ENCODE measurements at places on chromosomes 16 and 17. TPM values are rescaled to one million over a fixed set of nuclear protein-coding genes. Genes with fewer than 3 reads are reported as not detected.
A peak's percentile ranks its signal among the peaks of the same experiment; 100 is the strongest.

- no peak for DNase-seq
- no peaks in the 10 kb centered on the region for H3K36me3 ChIP-seq
- H3K4me1 ChIP-seq = peaks cover 14% of the 10 kb centered on the region
- no peak overlapping the region for H3K27ac ChIP-seq
Observed at GRCh38 chr17:66432996-66433551, 130.7 kb downstream of the PRKCA start.

DNA sequence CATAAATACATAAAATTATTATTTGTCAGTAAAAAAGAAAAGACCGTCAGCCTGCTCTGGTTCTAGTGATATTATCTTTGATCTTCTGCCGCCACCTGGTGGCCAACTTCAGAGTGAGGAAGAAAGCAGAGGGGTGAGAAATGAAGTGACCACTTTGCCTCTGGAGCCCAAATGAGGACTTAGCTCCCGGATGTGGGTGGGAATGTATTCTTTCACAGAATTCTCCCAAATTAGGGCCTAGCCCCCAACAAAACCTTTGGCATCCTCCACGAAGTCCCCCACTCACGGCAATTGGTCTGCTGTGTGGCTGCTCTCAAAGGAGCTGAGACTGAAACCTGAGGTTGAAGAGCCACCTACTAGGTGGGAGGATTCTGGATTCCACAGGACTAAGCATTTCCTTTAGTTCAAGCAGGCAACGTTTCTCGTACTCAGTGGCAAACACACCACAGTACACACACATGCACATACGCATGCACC lies 4.9 kb upstream of the ZNF267 start:
- peaks cover 14% of the 10 kb centered on the region for H3K36me3 ChIP-seq
- no peak overlapping the region for H3K27ac ChIP-seq
- peak; percentile 86 for DNase-seq
- H3K27me3 ChIP-seq = peaks cover 34% of the 10 kb centered on the region
- H3K4me3 ChIP-seq = no peak overlapping the region

GRCh38 chr16:11326084-11326736 lies 19.0 kb upstream of the RMI2 start:
- H3K4me3 ChIP-seq = no peak overlapping the region
- no peak for DNase-seq
- peaks cover 8% of the 10 kb centered on the region for H3K36me3 ChIP-seq
- H3K4me1 ChIP-seq = peaks cover 15% of the 10 kb centered on the region
- H3K27ac ChIP-seq = no peak overlapping the region

DNA sequence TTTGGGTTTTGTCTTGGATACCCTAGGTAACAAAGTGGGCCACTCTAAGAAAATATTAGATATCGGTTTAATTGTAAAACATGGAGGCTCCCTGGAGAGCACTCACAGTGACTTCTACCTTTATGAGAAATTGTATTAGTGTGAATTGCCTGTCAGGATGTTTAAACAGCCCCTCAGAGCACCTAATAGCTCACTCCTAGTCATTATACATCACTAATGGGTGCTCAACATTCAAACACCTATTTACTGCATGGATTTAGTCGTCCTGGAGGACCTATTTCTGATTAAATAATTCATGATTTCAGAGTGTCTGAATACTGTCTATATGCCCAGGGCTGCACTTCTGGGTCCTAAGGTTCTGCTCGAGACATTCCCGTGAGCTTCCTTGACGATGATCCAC lies 430.2 kb upstream of the EEF2KMT start:
- DNase-seq = no peak
- H3K27me3 ChIP-seq = peaks cover 44% of the 10 kb centered on the region
- no peaks in the 10 kb centered on the region for H3K4me1 ChIP-seq
- no peaks in the 10 kb centered on the region for H3K36me3 ChIP-seq
- no peak overlapping the region for H3K27ac ChIP-seq
- H3K4me3 ChIP-seq = no peak overlapping the region

GRCh38 chr16:29806099-29806579 lies at the start of gene MAZ:
MAZ (plus strand) TSS chr16:29806529; CDS start chr16:29806702, 173 bp downstream.
- peak within 1 kb of the TSS; percentile 96 for H3K27ac ChIP-seq
- peaks cover 83% of the 10 kb centered on the region for H3K36me3 ChIP-seq
- H3K27me3 ChIP-seq = no peaks in the 10 kb centered on the region
- H3K4me1 ChIP-seq = peaks cover 34% of the 10 kb centered on the region
- peak; percentile 85 for DNase-seq
- H3K4me3 ChIP-seq = peak within 1 kb of the TSS; percentile 89

- H3K4me3 ChIP-seq = no peak overlapping the region
- no peak for DNase-seq
- H3K27me3 ChIP-seq = peaks cover 27% of the 10 kb centered on the region
- no peaks in the 10 kb centered on the region for H3K36me3 ChIP-seq
Observed at GRCh38 chr17:74389937-74390679, 22.8 kb downstream of the GPR142 start.

DNA sequence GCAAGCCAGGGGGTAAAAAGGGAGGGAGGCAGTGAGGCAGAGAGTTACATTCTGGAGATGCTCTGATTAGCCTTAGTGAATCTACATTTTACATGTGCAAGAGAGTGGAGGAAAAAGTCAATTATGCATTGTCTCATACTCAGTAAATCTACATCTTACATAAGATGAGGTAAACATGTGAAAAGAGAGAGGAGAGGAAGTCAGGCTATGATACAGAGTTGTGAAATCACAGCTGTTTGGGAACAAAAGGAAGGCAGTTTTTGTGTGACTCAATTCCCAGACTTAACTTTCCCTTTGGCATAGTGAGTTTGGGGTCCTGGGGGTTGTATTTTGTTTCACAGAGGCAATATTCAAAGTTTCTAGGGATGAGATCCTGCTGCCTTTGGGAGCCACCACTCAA lies 67.8 kb downstream of the GP2 start:
- no peak for DNase-seq
- no peak overlapping the region for H3K4me3 ChIP-seq
- no peaks in the 10 kb centered on the region for H3K36me3 ChIP-seq
- H3K27ac ChIP-seq = no peak overlapping the region

- H3K36me3 ChIP-seq = no peaks in the 10 kb centered on the region
- no peaks in the 10 kb centered on the region for H3K27me3 ChIP-seq
- DNase-seq = no peak
- H3K4me3 ChIP-seq = no peak overlapping the region
- no peaks in the 10 kb centered on the region for H3K4me1 ChIP-seq
Observed at GRCh38 chr17:71964559-71964958, 156.3 kb upstream of the SOX9 start.

DNA sequence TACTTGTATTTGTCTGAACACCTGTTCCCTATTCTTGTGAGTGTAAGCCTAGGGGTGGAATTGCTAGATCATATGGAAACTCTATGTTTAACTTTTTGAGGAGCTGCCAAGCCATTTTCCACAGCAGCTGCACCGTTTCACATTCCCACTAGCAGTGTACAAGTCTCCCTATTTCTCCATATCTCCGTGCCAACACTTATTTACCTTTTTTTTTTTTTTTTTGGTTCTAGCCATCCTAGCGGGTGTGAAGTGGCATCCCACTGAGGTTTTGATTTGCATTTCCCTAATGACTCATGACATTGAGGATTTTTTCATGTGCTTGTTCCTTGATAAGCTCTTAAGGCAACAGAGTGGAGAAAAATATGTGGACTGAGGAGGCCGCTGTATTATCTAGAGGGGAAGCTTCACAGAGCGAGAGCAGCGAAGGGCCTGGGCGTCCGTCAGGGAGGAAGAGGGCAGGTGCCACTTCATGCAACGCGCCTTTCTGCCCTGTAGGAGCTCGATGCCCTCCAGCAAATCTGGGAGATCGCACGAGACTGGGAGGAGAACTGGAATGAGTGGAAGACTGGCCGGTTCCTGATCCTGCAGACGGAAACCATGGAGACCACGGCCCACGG lies 50.0 kb downstream of the DNAH2 start:
- no peak overlapping the region for H3K4me3 ChIP-seq
- H3K4me1 ChIP-seq = peaks cover 11% of the 10 kb centered on the region
- peak; percentile 4 for DNase-seq
- peaks cover 15% of the 10 kb centered on the region for H3K27me3 ChIP-seq

- H3K27me3 ChIP-seq = no peaks in the 10 kb centered on the region
- no peaks in the 10 kb centered on the region for H3K4me1 ChIP-seq
- H3K27ac ChIP-seq = no peak overlapping the region
- H3K36me3 ChIP-seq = no peaks in the 10 kb centered on the region
Observed at GRCh38 chr16:65644821-65645220, 523.0 kb upstream of the CDH11 start.

GRCh38 chr16:29811896-29812665 lies at the start of gene PRRT2:
PRRT2 (plus strand) TSS chr16:29812193; CDS start chr16:29813055, 862 bp downstream.
- peak within 1 kb of the TSS; percentile 81 for H3K4me3 ChIP-seq
- peaks cover 39% of the 10 kb centered on the region for H3K27me3 ChIP-seq
- peak; percentile 47 for DNase-seq
- H3K4me1 ChIP-seq = peaks cover 32% of the 10 kb centered on the region
- peak within 1 kb of the TSS; percentile 28 for H3K27ac ChIP-seq
- peaks cover 85% of the 10 kb centered on the region for H3K36me3 ChIP-seq

- peak overlapping the region; percentile 96 for H3K27ac ChIP-seq
- peak overlapping the region; percentile 74 for H3K4me3 ChIP-seq
- peaks cover 17% of the 10 kb centered on the region for H3K4me1 ChIP-seq
- H3K27me3 ChIP-seq = peaks cover 15% of the 10 kb centered on the region
- peak; percentile 59 for DNase-seq
Observed at GRCh38 chr16:31874366-31875111, 932 bp downstream of the ZNF267 start.

DNA sequence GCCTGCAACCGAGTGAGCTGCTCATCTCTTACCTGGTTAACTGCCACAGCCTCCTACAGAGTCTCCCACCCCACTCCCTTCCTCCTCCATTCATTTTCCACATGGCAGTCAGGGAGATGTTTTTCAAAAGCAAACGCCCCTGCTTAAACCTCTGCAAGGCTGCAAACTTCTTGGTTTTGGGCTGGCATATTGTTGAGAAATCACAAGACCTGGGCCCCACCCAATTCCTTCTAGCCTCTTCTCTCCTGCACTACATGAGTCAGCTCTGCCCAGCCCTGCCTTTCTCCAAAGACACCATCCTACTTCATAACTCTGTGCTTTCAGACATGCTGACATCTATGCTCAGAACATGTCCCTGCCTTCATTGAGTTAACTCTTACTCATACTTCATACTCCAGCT lies 136.1 kb downstream of the SPACA3 start:
- H3K27me3 ChIP-seq = peaks cover 92% of the 10 kb centered on the region
- H3K27ac ChIP-seq = no peak overlapping the region
- DNase-seq = no peak
- no peaks in the 10 kb centered on the region for H3K36me3 ChIP-seq

The CCL23 gene
- not detected for total RNA-seq

The NPIPB9 gene
- 7.0 TPM for total RNA-seq

The MAP2K6 gene
- 8.3 TPM for total RNA-seq

The PCGF2 gene
- total RNA-seq = 205 TPM

The SCNN1B gene
- total RNA-seq = not detected

The ITGAL gene
- not detected for total RNA-seq

The TBC1D3G gene
- not detected for total RNA-seq

The SLC12A3 gene
- not detected for total RNA-seq

The CLEC19A gene
- 0.15 TPM for total RNA-seq

The GSDMA gene
- total RNA-seq = 0.33 TPM
